HT1080 (cell line): ENCODE measurements at places on chromosomes 3 and 15. TPM values are rescaled to one million over a fixed set of nuclear protein-coding genes. Genes with fewer than 3 reads are reported as not detected.
A peak's percentile ranks its signal among the peaks of the same experiment; 100 is the strongest.

THAP10 gene
- 3.3 and 3.8 TPM in 2 replicates for total RNA-seq

SLC2A2 gene
- not detected in 2 replicates for total RNA-seq

ILDR1 gene
- not detected in 2 replicates for total RNA-seq

DAZL gene
- 0.07 TPM in 1 of 2 replicates, not detected in the other for total RNA-seq

LOXL1 gene
- total RNA-seq: 51.8 and 67.5 TPM in 2 replicates

IRAK2 gene
- 7.5 and 9.1 TPM in 2 replicates for total RNA-seq

MEX3B gene
- total RNA-seq: 1.9 and 2.4 TPM in 2 replicates

SLC6A20 gene
- not detected in 2 replicates for total RNA-seq

DPPA2 gene
- not detected in 2 replicates for total RNA-seq

IL16 gene
- 0.03 and 0.50 TPM in 2 replicates for total RNA-seq

IGF2BP2 gene
- total RNA-seq: 138 and 157 TPM in 2 replicates

- DNase-seq: no peak
Measured at GRCh38 chr3:59549962-59550361, 500.1 kb upstream of the CFAP20DC start.

- DNase-seq: no peak
Measured at GRCh38 chr15:65790694-65791334, 1.3 kb downstream of the DENND4A start.

GRCh38 chr15:80107774-80108173 lies 45.0 kb upstream of the FAH start:
- no peak for DNase-seq

GRCh38 chr3:69081583-69082262 lies 1.6 kb upstream of the UBA3 start:
- peak; percentile 41 for DNase-seq

DNA sequence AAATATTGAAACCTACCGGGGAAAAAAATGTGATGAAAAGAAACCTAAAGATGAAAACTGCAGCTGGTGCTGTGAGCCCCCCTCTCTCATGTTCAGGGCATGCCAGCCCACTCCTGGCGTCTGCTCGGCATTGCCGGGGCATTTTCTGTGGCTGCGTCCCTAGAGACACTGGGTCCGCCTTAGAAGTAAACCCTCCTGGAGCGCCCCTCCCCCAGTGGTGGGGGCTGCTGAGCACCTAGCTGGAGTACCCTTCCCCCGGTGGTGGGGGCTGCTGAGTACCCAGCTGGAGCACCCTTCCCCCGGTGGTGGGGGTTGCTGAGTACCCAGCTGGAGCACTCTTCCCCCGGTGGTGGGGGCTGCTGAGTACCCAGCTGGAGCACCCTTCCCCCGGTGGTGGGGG lies 24.5 kb upstream of the GABRA5 start:
- DNase-seq: no peak

GRCh38 chr15:96344706-96345559 lies 14.4 kb downstream of the NR2F2 start:
- DNase-seq: no peak

DNA sequence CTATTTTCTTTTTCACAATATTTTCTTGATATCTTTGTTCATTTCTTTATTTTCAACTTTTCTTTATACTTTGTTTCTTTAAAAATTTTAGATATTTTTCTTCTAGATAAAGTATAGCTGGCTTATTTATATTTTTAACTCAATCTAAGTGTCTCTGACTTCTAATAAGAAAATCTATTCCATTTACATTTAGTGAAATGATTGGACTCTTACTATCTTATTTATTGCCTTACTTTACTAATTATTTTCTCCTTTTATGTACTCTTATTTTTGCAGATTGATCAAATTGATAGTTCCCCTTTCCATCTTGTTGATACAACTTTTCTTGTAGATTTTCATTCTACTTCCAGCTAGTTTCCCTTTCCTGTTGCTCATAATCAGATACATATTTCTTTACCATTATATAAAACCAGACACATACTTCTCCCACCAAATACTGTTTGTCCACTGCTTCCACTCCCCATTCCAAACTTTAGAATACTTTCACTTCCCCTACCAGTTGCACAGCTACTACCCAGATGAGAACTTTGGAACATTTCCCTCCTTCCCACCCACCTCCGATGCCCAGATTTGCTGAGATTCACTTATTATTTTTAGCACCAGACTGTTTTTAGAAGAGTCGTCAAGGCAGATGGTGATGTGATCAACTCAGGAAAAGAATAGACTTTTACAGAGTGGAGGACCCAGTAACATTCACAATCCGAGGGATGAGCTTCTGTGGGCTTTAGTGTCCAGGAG lies 151.5 kb downstream of the LIPC start:
- no peak for DNase-seq

DNA sequence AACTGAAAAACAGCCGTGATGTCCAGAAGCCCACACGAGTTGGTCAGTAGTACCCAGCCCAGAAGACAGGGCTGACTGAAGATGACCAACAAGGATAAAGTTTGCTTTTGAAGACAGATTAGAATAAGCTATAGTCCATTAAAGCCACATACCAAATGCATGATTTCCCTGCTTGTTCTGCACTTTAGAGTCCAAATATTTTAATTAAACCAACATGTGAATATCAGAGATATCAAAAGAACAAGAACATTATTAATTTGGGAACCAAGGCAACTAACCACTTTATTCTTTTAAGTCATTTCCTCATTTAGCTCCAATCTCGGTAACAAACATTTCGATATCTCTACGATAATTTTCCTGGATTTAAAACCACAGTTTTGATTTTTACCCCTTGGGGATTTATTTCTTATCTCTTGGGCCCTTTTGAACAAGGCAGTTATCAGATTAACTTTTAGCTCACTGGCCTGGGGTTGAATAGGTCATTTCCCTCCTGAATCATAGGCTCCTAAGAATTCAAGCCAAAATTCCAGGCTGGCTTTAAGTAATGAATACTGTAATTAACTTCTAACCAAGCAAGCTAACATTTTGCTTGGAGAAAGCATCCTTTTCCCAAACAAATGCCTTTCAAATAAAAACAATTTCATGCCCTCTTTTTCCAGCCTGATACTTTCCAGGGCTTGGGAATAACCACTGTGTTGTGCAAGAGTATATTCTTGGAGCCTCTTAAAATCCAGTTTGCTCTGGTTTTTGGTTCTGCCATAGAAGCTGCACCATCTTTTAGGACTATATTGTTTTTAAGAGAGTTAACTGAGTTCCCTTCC lies 102.9 kb upstream of the NR2E3 start:
- DNase-seq: no peak

DNA sequence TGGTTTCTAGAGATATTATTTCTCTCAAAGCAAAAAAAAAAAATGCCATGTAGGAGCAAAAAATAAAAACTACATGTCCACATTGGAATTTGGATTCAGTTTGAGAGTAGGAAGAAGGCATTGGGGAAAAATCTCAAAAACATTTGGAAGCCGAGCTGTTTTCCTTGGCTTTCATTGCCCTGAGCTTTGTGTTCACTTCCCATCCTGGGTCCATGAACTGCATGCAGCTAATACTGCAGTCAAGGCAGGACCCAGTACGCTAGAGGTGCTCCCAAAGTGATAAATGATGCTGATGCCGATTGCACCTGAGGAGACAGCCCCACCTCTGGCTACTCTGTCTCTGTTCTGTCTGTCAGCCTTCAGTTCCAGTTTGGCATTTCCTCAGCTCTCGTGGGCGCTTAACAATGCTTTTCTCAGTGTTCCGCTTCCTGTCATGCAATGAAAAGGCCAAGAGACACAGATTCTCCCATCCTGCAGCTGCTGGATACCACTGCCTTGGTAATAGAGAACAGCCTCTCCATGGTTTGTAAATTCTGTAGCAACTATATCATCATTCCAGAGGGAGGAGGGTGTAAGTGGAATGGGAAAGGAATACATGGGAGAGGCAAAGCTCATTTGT lies 181.8 kb downstream of the RYR3 start:
- DNase-seq: no peak

- no peak for DNase-seq
Measured at GRCh38 chr15:39552556-39552955, 28.3 kb upstream of the THBS1 start.

- no peak for DNase-seq
Measured at GRCh38 chr3:187020376-187020775, 90.0 kb downstream of the ST6GAL1 start.

- no peak for DNase-seq
Measured at GRCh38 chr15:47767035-47767434, 49.7 kb downstream of the SEMA6D start.

GRCh38 chr3:31364711-31365110 lies 168.0 kb upstream of the STT3B start:
- peak; percentile 61 for DNase-seq
